Right renal cortex interstitium (tissue), 3 donors: ENCODE measurements at places on chromosomes 4 and X. TPM values are rescaled to one million over a fixed set of nuclear protein-coding genes. Genes with fewer than 3 reads are reported as not detected.

DNA sequence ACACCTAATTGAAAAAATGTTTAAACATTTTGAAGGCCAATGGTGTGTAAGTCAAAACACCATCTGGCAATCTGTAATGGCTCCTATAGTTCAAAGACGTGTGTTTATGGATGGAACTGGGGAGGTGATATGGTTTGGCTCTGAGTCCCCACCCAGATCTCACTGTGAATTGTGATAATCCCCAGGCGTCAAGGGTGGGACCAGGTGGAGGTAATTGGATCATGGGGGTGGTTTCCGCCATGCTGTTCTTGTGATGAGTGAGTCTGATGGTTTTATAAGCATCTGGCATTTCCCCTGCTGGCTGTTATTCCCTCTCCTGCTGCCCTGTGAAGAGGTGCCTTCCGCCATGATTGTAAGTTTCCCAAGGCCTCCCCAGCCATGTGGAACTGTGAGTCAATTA is 52.2 kb downstream of the ADRA2C start:
- DNase-seq = no peak

- no peak for DNase-seq
Observed at GRCh38 chr4:105651884-105652283, 56.6 kb downstream of the INTS12 start.

- DNase-seq = no peak
Observed at GRCh38 chrX:42499620-42500019, 278.3 kb downstream of the PPP1R2C start.

- no peak for DNase-seq
Observed at GRCh38 chrX:132480581-132481203, 8.1 kb downstream of the MBNL3 start.

NALF2 gene
- polyA plus RNA-seq = 0.74 TPM

DNA sequence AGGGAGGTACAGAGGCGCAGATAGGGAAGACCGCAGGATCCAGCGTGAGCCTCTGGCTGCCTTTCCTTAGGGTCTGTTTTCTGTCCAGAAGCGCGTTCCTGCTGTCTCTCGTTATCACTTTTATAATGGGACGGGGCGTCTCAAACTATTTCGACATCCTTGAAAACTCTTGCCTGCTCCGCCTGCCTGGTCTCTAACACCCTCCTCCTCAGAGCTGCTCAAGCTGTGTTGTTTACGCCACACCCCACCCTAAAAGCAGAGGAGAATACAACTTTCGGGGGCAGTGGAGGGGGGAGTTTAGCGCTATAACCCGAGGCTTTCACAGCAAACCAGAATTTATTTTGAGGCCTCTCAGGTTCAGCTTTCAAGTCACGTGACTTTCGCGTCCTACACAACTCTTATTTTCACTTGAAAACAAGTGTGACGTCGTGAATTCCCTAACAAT is 646 bp upstream of the FAM3A start:
- no peak for DNase-seq

DNA sequence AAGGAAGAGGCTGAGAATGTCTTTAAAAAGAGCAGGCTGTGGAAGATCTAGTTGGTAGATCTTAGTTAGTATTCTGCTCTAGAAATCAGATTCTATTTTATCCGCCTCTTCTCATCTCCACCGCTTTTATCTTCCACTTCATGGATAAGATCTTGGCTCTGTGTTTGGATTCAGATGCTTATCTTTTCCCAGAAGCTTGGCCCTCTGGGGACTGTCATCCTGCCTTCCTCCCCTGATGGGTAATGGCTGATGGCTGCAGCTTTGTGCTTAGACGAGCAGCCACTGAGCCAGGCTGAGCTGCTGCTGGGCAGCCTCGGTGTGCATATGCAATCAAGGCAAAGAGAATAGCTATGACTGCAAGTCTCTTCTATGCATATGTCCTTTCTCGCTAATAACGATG is 23.5 kb downstream of the TRIML1 start:
- DNase-seq = no peak

DNA sequence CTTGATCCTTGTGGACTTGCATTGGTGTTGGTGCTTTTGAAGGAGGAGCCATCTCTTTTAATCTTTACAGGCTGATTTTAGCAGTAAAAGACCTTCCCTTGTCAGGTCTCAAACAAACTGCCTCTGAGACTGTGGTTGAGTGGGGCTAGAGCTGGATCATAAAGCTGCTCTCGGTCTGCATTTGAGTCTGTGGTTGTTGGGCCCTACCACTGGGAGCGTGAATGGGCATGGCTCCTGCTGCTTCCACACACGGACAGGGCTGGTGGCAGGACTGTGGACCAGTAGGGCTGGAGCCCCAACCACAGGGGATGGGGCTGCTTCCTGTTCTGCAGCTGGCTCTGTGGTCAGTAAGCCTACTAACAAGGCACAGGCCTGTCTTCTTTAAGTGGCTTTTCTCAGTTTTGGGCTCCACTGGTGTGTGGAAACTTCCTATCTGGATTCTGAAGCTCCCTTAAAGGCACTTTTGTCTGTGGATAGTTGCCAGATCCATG is 130.6 kb downstream of the RBM46 start:
- no peak for DNase-seq

DNA sequence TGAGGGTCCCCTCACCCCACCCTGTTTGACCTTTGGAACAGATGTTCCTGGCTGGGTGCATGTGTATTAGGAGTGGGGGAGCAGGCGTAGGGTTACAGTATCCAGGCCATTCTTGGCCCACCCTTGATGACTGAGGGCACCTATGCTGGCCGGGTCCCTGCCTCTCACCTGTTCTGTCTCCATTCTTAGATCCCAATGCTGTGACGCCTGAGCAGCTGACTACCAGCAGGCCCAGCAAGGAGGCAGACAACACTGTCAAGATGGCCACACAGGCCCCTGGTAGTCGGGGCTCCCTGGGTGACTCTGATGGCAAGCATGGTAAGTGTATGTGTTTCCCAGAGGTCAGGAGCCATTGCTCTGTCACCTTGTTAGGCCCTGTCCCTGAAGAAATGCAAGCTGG is 10.9 kb downstream of the EFNB1 start:
- no peak for DNase-seq

DNA sequence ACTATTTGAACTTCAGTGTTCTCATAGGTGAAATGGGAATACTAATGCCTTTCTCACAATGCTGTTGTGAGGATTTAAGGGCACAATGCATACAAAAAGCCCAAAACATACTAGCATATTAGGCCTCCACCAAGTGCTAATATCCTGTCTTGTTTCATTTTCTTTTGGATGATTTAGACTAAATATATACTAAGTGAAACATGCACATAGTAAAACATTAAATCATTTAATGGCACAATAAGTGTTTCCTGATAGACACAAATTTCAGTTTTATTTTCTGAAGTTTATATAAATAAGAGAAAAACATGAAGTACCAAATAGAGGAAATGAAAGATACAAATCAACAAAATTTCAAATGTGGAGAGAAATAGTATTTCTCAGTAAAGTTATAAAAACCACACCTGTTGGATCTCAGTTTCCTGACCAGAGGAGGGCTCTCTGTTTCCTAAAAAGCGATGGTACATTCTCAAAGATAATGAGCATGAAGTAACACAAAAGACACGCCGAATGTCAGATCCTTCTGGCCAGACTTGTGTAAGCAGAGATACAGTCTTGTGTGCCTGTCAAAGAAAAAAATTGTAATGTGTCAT is 25.1 kb downstream of the DDX60 start:
- no peak for DNase-seq

DNA sequence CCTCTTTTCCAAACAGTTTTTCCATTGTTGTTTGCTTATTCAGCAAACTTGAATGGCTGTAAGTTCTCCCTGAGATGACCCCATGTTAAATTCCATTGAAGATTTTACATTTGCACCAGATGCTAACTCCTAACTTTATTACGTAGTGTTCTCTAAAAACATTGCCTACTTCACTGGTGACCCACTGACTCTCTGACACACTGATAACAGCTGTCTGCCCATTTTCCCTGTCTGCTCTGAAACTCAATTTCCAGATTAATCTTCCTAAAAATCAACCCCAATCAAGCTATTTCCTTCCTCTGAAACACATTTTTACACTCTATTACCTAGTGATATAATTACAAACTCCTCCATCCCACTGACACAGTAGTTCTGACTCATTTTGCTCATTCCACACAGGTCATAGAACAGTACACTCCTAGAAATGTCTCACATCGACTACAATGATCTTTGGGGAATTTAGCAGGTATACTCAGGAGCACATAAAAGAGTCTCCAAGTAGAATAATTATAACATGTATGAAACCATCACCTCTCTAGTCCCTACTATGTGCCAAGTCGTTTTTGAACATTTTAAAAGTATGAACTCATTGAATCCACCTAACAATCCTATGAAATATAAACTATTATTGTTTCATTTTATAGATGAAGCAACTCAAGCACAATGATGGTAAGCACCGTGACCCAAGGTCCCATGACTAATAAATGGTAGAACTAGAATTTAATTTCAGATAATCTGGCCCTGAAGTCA is 210.9 kb downstream of the SLIT2 start:
- DNase-seq = no peak

MAGEB17 gene
- 0.14 TPM for polyA plus RNA-seq

GRCh38 chr4:101291198-101291597 is 56.1 kb downstream of the PPP3CA start:
- DNase-seq = no peak

TRAPPC11 gene
- polyA plus RNA-seq = 34.7 TPM

DNA sequence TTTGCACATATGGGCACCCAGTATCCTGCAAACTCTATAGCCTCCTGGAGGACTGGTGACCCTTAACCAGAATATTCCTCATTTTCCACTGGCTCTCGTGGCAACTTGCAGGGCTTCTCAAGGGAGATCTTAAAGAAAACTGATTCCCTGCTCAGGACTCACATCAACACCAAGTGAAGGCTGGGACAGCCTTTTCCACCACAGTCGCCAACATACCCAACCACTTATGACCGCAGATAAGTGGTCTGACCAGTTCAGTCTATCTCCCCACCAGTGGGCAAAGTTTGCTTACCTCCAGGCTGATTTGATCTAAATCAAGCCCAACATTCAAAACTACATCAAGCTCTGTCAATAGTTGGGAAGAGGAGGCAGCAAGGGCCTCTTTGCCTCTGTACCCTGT is 289.3 kb upstream of the GATB start:
- no peak for DNase-seq

SORCS2 gene
- 7.9 TPM for polyA plus RNA-seq

DUSP9 gene
- polyA plus RNA-seq = 46.1 TPM

GRCh38 chrX:7987160-7988012 is 60.2 kb upstream of the PNPLA4 start:
- no peak for DNase-seq

DNA sequence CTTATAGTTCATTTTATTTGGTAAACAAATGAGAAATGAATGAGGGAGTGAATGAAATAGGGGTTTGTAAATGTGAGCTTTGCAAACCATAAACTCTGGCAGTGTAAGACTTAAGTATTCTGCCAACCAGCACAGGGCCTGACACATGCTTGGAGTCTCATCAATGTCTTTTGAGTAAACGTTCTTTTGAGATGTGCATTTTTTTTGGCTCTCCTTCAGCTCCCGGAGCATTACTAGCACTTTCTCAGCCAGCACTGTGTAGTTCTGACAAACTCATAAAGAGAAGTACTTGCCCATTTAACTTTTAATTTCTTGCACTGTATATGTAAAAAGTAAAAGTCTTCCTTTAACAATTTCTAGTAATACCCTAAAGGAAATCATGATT is 245.3 kb downstream of the HS3ST1 start:
- DNase-seq = no peak

GRCh38 chr4:183182873-183183725 is 84.0 kb downstream of the WWC2 start:
- DNase-seq = no peak

DNA sequence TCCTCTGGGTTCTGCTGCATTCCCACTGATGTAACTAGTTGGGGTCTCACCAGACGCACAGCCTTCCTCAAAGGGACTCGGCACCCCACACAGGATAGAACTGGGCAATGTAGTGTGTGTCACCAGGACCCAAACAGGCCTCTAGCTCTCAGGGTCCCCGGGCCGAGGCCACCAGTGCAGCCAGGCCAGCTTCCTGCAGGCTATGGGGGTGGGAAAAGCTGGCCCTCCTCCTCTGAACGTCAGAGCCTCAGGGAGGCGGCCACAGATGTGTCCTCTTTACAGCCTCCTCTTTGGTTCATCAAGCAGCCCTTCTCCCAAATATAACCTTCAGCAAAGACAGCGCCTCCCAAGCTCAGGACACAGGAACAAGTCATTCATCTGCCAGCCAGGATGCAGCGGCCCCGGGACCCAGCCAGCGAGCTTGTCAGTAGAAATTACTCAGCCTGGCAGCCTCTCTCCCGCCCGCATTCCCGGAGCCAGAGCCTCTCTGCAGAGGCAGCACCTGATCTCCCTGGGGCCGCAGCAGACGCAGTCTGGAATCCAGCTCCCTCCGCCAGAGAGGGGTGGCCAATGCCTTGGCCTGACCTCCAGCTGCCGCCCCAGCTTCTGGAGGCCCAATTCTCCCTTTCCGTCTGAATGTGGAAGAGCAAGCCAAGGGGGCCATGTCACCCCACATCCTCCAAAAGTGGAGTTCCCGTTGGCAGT is 288.5 kb downstream of the FBXW7 start:
- no peak for DNase-seq

GRCh38 chr4:165347647-165348569 is 20.4 kb downstream of the MSMO1 start:
- no peak for DNase-seq

DNA sequence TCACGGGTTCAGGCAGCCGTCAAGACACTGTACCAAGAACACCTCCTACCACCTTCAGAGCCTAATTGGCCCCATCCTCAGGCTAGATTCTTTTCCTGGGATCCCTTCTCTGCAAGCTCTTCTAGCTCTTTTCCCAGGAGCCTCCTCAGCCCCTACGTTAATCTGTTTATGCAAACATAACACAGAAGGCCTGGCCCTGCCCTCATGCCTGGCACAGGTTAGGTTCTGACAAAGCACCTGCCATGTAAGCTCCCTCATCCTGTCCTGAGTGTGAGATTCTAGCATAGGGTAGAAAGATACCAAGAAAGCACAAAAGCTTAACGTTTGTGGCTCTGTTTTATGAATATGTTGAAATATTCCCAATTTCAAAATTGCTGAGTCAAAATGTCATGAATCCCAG is 93.6 kb downstream of the IRF2 start:
- DNase-seq = no peak

GRCh38 chr4:37450911-37451310 is 206.4 kb downstream of the NWD2 start:
- DNase-seq = no peak

- no peak for DNase-seq
Observed at GRCh38 chr4:82661181-82661992, 99.6 kb upstream of the TMEM150C start.

GRCh38 chrX:13256603-13257002 is 63.2 kb downstream of the ATXN3L start:
- DNase-seq = no peak

SLC38A5 gene
- polyA plus RNA-seq = 3.2 TPM
